ENCODE measurements at places on chromosomes 2 and 18. TPM values are rescaled to one million over a fixed set of nuclear protein-coding genes. Genes with fewer than 3 reads are reported as not detected.

CD8B2 gene
- total RNA-seq, result 0.13 TPM

GRCh38 chr2:161036926-161037325 is 123.3 kb upstream of the TANK start:
- DNase-seq, result no peak

GRCh38 chr2:33219850-33220275 is 256.6 kb upstream of the RASGRP3 start:
- no peak for DNase-seq

- no peak for DNase-seq
Observed at GRCh38 chr2:32118055-32118454, 47.6 kb upstream of the SLC30A6 start.

Data from lower leg skin (tissue), 4 donors.